Muscle of arm (tissue), 14 donors: ENCODE measurements at places on chromosomes 3 and 15.
A peak's percentile ranks its signal among the peaks of the same experiment; 100 is the strongest.

GRCh38 chr15:59354417-59355031 is 18.1 kb downstream of the MYO1E start:
- no peak for DNase-seq

DNA sequence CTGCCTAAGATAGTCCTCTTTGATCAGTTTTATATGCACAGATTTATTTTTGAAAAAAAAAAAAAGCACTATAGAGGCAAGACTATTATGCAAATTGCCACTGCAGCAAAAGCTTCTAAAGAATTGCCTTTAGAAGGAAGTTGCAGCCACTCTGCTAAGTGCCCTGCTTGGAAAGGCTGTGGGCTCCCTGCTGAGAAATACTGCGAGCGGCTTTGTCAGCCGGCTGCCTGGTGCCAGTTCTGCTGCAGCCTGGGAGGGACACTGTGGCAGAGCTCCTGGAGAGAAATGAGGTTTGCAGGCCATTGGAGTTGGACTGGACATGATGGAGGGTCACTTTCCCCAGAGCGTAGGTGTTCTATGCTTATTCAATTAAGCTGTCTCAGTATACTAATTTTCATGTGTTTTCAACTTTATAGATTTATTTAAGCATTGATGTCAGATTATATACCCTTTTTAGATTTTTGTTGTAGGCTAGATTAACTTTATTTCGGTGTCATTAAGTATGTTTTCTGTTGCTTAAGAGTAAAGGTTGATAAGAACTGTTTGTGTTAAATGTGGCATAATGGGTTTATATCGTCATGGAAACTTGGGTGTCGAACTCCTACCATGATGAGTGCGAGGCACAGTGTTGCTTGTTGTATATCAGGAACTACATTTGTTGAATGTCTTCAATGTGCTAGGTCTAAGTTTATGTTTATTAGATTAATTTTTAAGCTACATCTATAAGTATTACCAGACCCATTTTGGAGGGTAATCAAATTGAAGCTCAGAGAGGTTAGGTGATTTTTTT is 6.6 kb downstream of the MAP2K5 start:
- DNase-seq, result peak; percentile 25

DNA sequence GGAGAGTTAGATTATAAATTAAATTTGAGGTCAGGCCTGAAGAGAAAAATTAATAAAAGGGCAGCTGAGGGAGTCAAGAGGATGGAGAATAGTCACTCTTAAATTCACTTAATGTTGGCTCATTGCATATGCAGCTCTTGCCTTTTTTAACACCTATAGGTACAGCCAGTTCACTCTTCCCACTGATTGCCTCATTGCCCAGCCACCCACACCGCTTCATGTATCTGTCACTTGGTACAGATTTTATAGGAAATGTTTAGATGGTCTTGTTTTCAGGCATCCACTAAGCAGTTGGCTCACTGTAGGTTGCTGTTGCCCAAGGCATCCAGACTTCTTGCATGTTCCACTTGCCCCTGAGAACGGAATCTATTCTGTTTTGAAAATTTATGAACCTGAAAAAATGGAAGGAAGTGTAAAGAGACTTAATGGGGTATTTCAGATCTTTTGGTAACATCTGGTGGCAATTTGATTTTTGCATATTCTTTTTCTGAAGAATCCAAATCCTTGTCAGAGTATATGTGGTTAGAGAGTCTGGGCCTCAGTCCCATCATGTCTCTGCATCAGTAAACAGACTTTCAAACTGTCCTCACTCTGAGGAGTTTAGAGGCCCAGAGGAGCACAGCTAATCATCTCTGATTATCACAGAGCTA is 151.9 kb downstream of the RBPMS2 start:
- DNase-seq, result no peak

DNA sequence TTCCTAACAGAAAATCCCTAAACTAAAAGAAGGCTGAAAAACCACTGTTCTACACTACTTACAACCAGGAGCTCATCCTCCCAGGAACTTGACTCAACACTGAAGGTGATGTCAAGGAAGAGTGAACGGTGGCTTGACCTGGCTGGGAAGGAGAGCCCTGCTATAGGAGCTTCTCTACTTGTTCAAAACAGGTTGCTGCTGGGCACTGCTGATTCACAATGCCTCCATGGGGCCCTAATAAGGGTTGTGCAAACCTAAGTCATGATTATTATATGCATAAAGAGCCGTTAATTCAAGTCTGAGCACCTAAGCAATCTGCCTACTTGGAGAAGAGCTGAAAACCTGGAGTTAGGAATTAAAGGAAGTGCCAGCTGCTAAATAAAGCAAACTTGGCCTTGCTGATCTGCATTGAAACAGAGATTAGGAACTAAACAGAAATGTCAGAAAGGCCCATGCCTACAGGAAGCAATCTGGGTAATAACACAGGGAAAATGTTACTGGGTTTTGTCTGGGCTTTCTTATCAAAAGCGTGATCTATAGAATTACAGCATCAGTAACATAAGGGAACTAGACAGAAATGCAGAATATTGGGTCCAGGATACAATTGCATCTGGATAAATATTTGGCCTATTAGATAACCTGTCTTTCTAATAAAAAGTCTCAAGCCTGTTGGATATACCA is 243.2 kb downstream of the NEK10 start:
- DNase-seq, result no peak
